ENCODE measurements at places on chromosomes 3 and 15.

GRCh38 chr15:97706059-97706458 is 254.4 kb upstream of the ARRDC4 start:
- DNase-seq: no peak

- no peak for DNase-seq
Observed at GRCh38 chr3:13594146-13594545, 45.2 kb downstream of the FBLN2 start.

- no peak for DNase-seq
Observed at GRCh38 chr3:14969671-14970070, 22.3 kb downstream of the NR2C2 start.

DNA sequence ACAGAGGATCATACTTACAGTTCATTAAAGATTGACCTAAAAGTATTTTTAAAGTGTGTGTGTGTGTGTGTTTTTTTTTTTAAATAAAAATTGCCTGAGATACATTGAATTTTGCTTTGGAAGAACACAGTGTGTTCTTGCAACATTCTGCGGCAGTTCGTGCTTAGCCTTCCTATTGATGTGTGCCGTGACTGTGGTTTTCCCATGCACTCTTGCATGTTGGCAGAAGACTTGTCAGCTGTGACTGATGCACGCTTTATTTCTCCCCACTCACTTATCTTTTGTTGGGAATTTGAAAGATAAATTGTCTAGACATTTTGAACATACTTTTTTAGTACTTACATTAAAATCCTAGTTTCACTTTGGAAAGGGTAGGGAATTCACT is 136.3 kb upstream of the LRRFIP2 start:
- DNase-seq: no peak

DNA sequence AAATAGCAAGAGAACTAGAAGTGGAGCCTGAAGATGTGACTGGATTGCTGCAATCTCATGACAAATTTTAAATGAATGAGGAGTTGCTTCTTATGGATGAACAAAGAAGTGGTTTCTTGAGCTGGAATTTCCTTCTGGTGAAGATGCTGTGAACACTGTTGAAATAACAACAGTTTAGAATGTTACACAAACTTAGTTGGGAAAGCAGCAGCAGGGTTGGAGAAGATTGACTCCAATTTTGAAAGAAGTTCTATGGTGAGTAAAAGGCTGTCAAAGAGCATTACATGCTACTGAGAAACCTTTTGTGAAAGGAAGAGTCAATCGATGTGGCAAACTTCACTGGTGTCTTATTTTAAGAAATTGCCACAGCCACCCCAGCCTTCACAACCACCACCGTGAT is 220.9 kb upstream of the LRRFIP2 start:
- DNase-seq: no peak

GRCh38 chr15:82966671-82967071 is 14.2 kb upstream of the HOMER2 start:
- DNase-seq: no peak

DNA sequence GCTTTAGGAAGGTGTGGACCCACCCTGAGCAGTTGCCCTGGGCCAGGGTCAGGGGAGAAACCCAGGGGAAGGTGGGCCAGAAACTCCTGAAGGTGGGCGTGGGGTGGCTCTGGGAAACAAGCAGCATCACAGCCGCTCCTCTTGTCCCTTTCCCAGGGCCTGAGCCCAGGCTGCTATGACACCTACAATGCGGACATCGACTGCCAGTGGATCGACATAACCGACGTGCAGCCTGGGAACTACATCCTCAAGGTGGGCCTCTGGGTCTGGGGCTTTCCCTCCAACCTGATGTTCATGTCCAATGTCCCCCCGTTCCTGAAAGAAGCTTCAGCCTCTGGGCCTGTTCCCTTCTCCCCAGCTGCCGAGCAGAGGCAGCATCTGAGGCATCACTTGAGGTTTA is 21.4 kb downstream of the LOXL1 start:
- no peak for DNase-seq

GRCh38 chr3:132854856-132855535 is 132.8 kb upstream of the NPHP3 start:
- peak; percentile 5 for DNase-seq

DNA sequence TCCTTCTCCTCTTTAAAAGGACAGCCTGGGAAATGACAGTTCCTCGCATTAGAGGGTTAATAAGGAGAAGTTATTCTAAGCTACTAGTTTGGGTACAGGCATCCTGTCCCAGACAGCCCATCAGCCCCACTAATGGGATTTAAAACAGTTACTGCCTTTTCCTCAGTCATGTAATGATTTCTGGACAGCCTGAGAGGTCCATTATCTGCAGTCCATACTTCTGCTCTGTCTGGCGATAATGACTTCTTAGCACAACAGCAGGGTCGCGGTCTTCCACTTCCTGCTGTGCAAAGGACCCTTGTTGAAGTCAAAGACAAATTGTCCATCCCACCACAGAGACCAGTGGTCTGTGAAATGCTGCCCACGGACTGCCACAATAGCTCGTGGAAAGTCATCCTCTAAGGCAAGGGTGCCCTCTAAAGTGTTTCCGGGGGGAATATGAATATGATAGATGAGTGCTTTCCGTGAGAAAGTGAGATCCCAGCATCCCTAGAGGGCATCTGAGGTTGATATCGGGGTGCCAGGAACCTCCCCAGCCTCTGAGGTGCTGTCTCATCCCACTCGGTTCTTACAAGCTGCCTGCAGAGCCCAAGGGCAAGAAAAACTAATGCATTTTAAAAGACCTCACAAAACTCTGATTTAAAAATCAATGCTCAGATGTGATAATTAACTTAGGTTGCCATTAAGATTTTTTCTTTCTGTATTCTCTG is 100.7 kb downstream of the SHOX2 start:
- no peak for DNase-seq

GRCh38 chr15:101115393-101115785 is 136.5 kb downstream of the CHSY1 start:
- DNase-seq: no peak

DNA sequence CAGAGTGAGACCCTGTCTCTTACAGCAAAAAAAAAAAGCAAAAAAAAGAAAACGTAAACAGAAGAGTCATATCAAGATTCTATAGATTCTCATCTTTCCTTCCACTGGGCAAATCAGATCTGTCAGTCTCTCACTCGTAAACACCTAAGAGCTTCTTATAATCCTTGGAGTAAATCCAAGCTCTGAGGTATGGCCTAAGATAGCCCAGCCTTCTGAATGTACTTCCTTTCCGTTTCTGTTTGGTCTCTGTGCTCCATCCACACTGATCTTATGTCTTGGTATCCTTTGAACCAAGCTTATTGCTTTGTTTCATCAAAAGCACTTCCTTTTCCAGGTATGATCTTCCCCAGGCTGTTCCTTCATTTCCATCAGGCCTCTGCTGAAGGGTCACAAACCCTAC is 137.8 kb downstream of the CADPS start:
- DNase-seq: no peak

GRCh38 chr15:99438691-99439523 is 126.9 kb upstream of the MEF2A start:
- DNase-seq: no peak

GRCh38 chr3:9970020-9970652 is 16.5 kb downstream of the EMC3 start:
- no peak for DNase-seq

DNA sequence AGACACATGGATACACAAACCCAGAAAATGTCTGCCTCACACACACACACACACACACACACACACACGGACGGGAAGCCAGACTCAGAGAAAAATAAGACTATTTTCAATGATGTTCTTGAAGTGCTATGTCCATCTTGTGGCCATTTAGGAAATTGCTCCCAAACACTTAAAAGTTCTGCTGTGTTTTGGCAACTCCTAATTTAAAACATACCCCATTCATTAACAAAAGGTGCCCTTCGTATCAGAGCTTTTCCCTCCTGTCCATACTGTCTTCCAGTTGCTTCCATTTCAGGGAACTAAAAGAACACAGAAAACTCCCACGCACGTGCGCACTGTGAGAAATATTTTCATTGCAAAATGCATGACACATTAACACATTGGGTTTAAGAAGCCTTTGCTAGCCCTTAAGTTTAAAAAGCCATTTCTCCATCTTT is 44.6 kb downstream of the SLC12A1 start:
- peak; percentile 66 for DNase-seq

GRCh38 chr3:136858381-136858780 is 3.6 kb upstream of the NCK1 start:
- no peak for DNase-seq

DNA sequence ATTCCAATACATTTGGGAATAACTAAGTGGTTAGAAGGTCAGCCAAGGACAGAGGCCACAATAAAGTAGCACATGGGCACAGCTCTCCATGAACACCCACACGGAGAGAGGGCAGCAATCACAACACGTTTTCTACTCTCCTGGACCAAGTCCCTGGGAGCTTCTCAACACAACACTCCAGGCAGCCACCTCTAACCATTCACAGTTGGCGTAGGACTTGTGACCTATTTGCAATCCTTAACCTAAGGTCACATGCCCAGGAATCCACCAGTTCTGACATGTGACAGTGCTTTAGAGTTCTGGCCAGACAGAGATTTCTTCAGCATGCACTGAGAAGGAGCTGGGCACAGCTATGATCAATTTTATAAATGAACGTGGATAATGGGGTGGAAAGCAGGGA is 280.8 kb downstream of the SHQ1 start:
- DNase-seq: no peak

GRCh38 chr3:182182531-182182968 is 470.8 kb downstream of the SOX2 start:
- peak; percentile 27 for DNase-seq

GRCh38 chr3:50182533-50183099 is 8.8 kb upstream of the GNAT1 start:
- no peak for DNase-seq

DNA sequence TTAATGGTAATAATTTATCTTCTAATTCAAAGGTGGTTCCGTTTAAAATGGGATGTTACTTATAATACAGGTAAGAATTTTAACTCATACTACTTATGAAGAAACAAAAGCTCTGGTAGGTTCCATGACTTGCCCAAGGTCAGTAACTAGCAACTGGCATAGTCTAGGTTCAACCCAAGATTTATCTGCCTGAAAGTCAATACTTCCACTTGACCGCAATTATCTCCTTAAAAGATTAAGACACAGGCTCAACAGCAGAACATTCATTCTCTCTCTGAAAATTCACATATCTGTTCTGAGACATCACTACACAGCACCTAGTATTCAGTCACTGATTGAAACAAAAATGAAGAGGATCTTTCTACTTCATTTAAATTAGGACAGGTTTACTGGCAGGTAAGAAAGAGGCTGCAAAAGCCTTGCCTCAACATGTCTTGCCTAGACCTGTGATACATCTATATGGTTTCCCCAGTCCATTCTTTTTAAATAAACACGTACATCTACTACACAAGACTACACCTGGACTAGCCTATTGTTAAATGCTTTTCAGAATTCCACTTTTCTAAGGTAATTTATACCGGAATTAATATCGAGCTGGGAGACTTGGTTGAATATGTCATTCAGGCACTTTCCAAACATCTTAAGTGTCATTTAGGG is 1.2 kb downstream of the CSNK1G1 start:
- no peak for DNase-seq

DNA sequence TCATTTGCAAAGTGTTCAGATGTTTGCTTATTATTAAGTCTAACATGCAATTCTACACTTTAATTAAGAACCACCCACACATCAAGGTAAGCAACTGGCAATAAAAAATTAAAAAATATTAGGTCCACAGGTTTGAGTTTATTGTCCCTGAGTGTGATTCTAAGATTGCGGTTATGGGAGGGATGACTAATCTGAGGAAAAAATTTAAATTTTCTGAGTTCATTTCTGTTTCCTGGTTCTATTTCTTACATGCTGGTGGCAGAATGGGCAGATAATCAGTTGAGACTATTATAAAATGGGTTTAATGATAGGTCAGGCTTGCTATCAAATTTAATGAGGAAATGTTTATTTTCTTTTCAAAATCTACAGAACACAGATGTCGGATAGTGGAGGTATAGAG is 105.9 kb downstream of the TP63 start:
- no peak for DNase-seq

DNA sequence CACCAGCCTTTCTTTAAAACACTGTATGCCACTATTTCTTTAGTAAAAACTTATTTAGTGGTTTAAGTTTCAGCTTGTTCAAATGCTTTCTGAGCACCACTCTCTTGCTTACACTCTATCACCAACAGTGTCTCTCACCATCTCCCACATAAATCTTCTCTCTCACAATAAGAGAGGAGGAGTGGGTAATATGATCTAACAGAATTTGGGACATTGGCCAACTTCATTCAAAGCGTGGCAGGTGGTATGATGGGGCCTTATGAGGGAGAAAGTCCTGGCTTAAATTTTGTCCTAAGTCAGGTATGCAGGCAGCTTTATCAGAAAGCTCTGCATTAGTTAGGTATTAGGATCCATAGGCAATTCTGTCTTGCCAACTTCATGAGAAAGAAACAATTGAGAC is 1132.5 kb downstream of the TUSC7 start:
- DNase-seq: peak; percentile 37

DNA sequence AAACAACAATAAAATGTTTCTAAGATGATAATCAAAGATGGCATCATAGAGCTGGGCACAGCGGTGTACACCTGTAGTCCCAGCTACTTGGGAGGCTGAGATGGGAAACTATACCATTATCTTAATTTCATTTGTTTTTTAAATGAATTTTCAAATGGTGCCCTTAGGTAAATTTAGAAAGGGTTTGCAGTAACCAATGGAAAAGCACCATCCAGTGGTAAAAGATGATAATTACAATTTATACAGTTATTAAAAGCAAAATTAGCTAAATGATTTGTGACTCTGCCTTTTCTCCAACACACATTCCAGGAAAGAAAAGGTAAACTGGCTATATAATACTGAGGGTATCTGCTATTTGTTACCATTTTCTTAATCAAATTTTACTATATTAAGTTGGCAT is 14.4 kb upstream of the ANKRD28 start:
- no peak for DNase-seq

DNA sequence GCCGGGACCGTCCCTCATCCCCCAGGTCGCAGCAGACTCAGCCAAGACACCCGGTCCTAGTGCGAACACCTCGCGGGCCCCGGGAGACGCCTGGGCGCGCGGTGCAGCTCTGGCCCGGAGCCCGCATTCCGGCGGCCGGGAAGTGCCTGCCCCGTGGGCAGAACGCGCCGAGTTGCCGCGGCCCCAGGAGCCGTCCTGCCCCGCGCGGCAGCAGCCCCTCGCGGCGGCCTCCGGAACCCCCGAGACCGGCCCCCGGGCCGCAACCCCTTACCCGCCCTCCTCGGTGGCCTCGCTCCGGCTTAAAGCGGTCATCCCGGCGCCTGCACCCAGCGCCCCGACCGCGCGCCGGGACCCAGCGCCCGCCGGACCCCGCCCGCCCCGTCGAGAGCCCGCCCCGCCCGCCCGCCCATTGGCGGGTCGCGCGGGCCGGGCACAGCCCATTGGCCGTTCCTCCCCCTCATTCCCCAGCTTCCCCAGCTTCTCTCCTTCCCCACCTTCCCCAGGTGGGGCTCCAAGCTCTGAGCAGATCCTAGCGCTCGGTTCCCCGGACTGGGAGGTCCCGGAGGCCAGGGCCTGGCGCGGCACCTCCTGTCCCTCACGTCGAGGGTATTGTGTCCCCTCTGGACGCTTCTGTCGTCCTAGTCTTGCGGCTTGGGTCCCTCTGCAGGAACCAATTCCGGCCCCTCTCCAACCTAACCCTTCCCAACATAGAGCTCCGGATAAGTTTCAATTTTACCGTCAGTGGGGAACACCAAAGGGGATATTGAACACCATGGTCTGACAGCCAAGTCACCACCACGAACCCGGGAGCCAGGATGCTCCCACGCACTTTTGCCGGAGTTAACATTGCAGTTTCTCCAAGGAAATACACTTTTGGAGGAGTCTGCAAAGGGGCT is at the start of gene GRAMD2A:
GRAMD2A (minus strand) TSS at position 328 of the 896 bp plus-strand sequence.
- DNase-seq: no peak

Data from COR-L47 (cell line).